Stimulated activated CD8-positive, alpha-beta memory T cell treated with anti-CD3 and anti-CD28 coated beads, Interleukin-12 subunit alpha, Interleukin-12 subunit beta, amount 100 ng/mL, for 1 hour (primary cell): ENCODE measurements at places on chromosomes 2 and 18.

GRCh38 chr18:65761636-65762295 lies 11.0 kb downstream of the CDH7 start:
- no peak for DNase-seq

- DNase-seq, result no peak
Measured at GRCh38 chr18:44915661-44916060, 235.0 kb downstream of the SETBP1 start.

DNA sequence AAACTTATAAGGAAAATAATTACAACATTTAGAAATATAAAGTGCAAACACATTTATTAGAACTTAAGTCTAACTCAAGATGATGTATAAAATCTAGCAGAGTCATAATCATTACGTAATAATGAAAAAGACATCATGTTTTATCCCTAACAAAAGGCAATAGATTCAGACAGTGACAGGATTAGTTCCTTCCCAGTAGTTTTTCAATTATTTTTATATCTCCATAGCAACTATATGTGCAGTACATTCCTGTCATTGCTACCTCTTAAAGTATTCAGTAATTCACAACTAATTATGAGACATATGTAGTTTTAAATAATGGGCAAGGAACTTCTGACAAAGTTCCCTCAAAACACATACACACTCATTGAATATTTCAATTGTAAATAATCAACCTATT lies 687.9 kb downstream of the CCDC85A start:
- DNase-seq, result no peak

- no peak for DNase-seq
Measured at GRCh38 chr18:8773980-8774379, 68.6 kb downstream of the MTCL1 start.

- DNase-seq, result no peak
Measured at GRCh38 chr2:84495539-84496146, 20.7 kb upstream of the DNAH6 start.

DNA sequence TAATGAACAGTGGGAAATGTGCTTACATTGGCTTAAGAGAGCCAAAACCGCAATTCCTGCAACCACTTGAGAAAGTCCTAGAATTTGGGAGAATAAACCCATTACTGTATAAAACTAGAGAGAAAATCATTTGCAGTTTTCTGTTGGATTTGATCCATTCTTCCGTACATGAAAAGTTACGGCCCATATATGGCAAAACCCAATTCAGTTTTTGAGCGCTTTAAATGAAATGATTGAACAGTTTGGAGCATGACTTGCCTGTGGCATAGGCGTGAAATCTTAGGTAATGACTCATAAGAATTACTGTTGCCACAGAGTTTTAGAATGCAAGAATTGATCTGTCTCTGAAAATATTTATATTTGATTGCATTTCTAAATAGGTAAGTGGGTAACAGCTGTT lies 52.0 kb downstream of the PHLPP1 start:
- DNase-seq, result no peak

DNA sequence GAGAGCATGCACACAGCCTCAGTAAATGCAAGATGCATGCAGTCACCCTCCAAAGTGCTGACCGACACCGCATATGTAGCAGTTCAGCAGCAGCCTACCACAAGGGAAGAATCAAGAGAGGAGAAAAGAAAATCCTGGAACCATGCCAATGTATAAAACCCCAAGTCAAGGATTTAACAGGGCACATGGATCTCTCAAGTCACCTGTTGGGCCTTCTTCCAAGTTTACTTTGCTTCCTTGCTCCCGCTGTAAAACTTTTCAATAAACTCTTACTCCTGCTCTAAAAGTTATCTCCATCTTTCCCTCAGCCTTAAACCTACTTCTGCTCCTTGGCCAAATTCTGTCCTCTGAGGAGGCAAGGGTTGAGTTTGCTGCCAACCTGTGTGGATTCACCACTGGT lies 147.8 kb upstream of the MAP2 start:
- no peak for DNase-seq

GRCh38 chr2:195124391-195125079 lies 532.5 kb upstream of the SLC39A10 start:
- no peak for DNase-seq

DNA sequence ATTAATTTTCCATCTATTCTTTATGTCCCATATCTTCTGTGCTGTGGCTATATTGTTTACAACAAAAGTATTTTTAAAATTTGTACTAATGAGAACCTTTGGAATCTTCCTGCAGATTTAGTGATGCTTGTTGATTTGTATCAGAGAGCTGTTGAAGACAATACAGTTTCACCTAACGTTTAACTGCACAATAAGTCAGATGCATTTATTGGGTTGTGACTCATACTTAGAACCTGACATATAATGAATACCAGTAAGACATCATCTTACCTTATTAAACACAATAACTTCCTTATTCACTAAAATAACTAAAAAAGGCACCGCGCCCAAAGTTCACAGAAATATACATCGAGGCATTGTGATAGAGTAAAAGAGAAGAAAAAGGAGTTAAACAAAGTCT lies 43.8 kb upstream of the IL1R1 start:
- no peak for DNase-seq

- DNase-seq, result no peak
Measured at GRCh38 chr2:12990523-12990922, 273.8 kb downstream of the TRIB2 start.

GRCh38 chr18:2171840-2172625 lies 399.3 kb downstream of the METTL4 start:
- no peak for DNase-seq

DNA sequence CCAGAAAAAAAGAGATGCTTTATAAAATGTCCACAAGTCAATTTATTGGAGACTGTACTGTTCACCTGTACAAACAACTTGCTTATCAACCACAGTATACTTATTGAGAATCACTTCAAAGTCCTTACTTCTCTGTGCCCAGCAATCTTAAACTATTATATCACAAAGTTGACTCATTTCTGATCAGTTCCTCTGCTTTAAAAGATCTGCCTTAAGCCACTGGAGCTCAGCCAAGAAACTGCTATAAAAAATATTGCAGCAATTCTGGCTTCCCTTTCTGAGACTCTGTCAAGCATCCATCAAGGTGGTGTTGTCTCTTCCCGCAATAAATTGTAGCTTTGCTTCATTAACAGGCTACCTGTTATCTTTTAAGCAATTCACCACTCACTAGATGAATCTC lies 375.2 kb upstream of the SPHKAP start:
- no peak for DNase-seq

DNA sequence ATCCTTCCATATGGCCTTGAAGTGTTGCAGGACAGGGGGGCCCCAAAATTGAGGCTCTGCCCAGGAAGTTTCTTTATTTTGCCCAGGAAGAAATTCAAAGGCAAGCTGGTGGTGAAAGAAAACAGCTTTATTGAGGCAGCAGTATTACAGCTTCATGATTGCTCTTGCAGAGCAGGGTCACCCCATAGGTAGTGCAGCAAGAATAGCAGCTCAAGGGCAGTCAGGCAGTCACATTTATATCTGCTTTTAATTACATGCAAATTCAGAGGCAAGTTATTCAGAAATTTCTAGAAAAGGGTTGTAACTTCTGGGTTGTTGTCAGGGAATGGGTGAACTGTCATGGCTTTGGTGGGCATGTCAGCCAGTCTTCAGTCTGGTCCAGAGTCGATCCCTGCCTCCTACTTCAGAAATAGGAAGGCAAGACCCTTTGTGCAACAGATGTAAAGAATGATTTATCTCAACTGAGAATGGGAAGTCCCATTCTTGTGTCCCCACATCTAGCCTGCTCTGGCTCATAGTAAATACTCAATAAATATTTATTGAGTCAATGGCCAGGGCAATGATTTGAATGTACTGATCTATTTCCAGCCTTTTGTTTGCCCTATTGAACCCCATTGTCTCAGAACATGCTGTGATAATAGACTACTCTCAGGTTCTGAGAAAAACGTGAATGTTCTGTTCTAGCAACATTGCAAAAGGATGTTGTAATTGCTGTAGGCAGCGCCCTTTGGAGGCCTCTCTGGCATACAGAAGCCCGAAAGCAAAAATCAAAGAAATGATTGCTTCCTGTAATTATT lies 129.8 kb downstream of the MYO3B start:
- DNase-seq, result no peak

DNA sequence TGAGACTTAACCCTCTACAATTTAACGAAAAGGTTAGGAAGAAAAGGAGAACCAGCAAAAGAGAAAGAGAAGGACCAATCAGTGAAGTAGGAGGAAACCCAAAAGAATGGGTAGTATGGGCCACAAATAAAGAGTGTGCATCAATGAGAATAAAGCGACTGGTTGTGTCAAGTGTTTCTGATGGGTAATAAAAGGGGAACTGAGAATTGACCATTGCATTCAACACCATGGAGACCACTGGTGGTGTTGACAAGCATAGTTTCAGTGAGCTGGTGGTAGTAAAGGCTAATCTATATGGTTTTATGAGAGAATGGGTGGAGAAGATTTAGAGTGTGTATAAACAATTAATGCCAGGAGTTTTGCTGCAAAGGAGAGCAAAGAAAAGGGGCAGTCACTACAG lies 75.4 kb downstream of the CSRNP3 start:
- DNase-seq, result no peak

GRCh38 chr18:73264562-73264921 lies 396.8 kb upstream of the NETO1 start:
- DNase-seq, result no peak

DNA sequence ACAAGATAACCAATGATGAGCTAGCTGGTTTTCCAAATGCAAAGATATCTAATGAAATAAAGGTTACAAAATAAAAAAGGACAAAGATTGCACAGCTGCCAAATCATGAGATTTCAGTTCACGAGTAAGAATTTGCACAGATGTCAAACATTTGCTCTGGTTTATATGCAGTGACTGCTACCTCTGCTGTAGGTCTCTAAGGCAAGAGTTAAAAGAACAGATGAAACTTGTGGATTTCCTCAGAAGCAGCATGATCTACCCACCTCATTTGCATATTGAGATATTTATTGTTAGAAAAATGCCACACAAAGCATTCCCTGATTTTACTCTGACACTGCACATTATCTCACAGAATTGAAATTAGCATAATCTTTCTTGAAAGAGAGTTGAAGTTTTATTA lies 763.2 kb upstream of the ZEB2 start:
- DNase-seq, result no peak

DNA sequence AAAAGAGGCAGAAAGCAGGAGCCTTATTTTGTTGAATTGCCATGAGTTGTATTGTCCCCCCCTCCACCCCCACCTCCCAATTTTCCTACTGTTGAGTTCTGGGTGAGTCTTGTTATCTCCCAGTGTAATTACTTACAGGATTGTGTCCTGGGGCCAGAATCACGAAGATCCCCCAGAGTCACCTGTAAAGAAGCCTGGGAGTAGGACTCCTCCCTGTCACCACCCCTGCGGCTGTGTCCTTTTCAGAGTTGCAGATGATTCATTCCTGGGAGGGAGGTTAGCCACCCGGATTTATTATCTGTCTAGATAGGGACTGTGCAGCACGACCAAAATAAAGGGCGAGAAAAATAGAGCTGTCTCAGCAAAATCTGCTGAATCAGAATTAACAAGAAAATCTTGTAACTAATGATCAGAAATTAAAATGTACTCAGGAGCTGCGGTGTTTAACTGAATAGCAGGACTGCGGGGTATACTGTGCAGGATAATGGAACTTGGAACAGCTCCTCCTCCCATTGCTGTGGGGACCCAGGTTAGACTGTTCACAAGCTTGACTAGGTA lies 81.7 kb upstream of the CAPN13 start:
- no peak for DNase-seq

- no peak for DNase-seq
Measured at GRCh38 chr2:40403233-40403836, 48.6 kb downstream of the SLC8A1 start.

- no peak for DNase-seq
Measured at GRCh38 chr2:152120430-152120829, 21.6 kb upstream of the CACNB4 start.

- no peak for DNase-seq
Measured at GRCh38 chr18:10928011-10928771, 221.2 kb downstream of the PIEZO2 start.
